CD14-positive monocyte (primary cell): ENCODE measurements at places on chromosomes 11 and 22.

DNA sequence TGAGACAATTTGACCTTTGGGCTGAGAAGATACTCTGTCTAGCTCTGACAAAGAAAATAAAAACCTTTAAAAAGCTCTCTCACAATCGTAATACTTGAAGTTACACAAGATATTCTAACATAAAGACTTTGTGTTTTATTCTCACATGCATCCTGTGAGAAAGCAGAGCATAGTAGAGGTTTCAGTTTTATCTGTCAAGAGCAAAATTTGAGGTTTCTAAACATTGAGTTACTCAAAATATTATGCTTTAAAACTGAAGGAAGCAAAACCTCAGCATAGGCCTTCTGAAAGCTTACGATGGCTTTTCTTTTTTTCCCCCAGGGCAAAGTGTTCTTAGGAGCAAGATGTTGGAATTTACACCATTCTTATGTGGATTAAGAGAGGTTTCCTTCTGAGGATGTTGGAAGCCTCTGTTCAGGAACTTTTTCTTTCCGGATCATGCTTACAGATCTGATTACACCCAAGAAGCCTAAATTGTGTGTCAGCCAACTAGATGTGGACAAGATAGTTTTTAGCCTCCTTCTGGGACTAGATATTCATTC, 15.0 kb upstream of the OR51M1 start:
- no peak for DNase-seq

DNA sequence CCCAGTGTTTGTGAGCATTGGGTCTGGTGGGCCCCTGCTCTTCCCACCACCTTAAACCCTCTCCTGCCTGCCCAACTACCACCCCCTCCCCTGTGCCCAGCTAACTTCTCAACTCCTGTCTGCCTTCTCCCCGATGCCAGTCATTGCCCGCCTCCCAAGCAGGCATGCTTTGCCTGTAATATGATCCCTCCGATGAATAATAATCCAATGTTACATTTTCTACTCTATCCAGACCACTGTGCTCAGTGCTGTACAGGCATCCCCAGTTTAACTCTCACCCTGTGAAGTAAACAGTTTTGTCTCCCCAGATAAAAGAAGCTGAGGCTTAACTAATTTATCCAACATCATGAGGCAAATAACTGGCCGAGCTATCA, 35.5 kb upstream of the OLFML1 start:
- DNase-seq, result no peak

- no peak for DNase-seq
Observed at GRCh38 chr11:70305501-70305900, 35.0 kb downstream of the PPFIA1 start.

DNA sequence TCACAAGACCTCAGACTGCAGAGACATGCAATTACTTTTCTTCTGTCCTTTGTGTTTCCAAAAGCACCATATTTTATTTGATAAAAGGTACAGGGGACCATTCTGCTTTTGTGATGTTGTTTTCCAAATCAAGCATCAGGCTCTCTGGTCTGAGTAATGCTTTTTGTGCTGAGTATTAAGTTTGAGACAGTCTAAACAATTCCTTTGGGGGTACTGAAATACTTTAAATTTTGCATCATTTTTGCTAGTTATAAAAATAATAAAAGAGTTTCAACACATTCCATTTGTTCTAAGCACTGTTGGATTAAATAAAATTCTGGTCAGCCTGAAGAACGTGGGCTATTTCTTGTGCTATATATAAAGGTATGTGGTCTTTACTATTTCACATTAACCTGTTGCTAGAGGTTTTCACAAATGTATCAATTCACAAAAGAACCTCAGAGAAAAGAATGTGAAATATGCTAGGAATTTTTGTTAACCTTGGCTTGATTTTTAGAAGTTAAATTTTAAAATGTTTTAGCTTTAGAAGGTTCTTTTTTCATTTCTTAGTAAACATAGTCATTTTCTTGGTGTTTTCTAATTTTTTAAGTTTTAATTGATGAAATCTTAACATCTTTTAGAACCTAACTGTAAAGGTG, 61.6 kb downstream of the C22orf31 start:
- DNase-seq, result no peak

- peak; percentile 93 for DNase-seq
Observed at GRCh38 chr11:1572197-1573076, at the start of gene DUSP8. DUSP8 (minus strand) TSS chr11:1572271; CDS start chr11:1565826, 6,445 bp downstream.

GRCh38 chr22:43236411-43237166, 49.7 kb upstream of the TTLL12 start:
- DNase-seq, result no peak

- peak; percentile 25 for DNase-seq
Observed at GRCh38 chr22:36144886-36145541, 15.5 kb downstream of the APOL3 start.

DNA sequence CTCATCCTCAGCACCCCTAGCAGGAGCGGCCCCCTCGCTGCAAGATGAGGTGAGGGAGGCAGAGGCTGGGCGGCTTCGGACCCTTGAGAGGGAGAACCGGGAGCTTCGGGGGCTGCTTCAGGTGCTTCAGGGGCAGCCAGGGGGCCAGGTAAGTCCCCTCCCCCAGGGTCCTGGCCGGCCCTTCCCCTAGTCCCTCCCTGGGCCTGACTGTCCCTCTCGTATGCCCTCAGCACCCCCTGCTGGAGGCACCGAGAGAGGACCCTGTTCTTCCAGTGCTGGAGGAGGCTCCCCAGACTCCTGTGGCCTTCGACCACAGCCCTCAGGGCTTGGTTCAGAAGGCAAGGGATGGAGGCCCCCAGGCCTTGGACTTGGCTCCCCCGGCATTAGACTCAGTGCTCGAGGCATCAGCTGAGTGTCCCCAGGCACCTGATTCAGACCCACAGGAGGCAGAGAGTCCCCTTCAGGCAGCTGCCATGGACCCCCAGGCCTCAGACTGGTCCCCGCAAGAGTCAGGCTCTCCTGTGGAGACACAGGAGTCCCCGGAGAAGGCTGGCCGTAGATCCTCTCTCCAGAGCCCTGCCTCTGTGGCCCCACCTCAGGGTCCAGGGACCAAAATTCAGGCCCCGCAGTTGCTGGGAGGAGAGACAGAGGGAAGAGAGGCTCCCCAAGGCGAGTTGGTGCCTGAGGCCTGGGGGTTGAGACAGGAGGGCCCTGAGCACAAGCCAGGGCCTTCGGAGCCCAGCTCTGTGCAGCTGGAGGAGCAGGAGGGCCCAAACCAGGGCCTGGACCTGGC, 4.0 kb downstream of the CCDC88B start:
- DNase-seq, result no peak

- DNase-seq, result no peak
Observed at GRCh38 chr11:112012874-112013273, 12.3 kb upstream of the DLAT start.

- peak; percentile 94 for DNase-seq
Observed at GRCh38 chr11:64334764-64335735, 5.0 kb upstream of the CCDC88B start.

- peak; percentile 96 for DNase-seq
Observed at GRCh38 chr11:67277231-67277961, 11.1 kb downstream of the GRK2 start.

DNA sequence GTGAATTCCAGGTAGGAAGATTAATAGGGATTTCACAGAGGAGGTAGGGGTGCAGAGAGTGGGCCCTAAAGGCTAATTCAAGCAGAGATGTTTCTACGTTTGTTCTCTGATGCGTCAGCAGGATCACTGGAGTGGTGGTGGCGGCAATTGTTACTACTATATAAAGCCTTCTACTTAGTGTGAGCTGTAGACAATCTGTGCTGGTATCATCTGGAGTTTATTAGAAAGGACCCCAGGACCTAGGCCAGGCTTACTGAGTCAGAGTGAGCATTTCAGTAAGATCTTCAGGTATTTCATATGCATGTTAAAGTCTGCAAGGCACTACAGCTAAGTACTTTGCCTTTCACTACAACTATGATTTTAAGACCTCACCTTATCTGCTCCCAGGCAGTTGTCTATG, 59.5 kb downstream of the USP35 start:
- no peak for DNase-seq

- DNase-seq, result peak; percentile 27
Observed at GRCh38 chr22:27153386-27153785, 496.0 kb downstream of the MIAT start.

- DNase-seq, result no peak
Observed at GRCh38 chr11:116263019-116263418, 509.8 kb downstream of the BUD13 start.

- no peak for DNase-seq
Observed at GRCh38 chr11:127632546-127632945, 632.0 kb upstream of the KIRREL3 start.

DNA sequence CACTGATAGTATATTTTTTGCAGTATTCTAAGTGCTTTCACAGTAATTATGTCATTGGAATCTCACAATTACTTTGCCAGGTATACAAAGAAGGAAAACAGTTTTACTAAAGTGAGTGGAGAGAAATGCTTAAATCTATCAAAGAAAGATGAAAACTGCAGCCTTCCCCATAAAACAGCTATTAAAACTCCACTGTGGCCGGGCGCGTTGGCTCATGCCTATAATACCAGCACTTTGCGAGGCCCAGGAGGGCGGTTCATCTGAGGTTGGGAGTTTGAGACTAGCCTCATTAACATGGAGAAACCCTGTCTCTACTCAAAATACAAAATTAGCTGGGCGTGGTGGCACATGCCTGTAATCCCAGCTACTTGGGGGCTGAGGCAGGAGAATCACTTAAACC, 19.1 kb downstream of the OR51E1 start:
- DNase-seq, result no peak

DNA sequence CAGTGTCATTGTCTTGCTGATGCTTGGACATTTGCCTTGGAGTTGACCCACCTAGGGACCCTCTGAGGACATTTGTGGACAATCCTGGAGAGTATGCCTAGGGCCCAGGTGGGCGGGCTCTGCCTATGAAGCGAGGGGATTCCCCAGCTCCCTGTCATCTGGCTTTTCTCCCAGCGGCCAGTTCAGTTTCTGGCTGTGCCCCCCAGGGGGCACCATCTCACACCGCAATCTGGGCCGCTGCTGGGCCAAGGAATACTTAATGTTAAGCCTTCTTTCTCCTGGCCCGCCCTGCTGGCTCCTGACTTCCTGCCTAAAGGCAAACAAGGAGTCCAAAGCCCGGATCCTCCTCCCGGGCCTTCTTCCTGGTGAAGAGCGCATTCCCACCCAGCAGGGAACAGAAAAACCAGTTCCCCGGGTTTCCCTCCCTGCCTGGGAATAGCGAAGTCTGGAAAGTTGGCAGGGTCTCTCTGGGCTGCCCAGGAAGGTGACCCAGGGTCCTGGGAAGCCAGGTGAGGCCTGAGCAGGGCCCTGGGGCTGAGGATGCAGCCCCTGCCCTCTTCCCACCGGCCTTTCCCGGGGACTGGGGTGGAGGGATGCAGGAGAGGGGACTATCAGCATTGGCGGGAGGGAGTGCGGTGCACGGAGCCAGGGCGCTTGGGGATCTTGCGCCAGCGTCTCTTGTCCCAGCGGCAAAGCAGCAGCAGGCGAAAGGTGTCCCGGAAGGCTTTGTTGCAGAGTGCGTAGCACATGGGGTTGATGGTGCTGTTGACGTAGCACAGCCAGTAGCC, 11.9 kb downstream of the CHRM1 start:
- no peak for DNase-seq

GRCh38 chr11:12543596-12544415, 130.4 kb upstream of the TEAD1 start:
- DNase-seq, result no peak

DNA sequence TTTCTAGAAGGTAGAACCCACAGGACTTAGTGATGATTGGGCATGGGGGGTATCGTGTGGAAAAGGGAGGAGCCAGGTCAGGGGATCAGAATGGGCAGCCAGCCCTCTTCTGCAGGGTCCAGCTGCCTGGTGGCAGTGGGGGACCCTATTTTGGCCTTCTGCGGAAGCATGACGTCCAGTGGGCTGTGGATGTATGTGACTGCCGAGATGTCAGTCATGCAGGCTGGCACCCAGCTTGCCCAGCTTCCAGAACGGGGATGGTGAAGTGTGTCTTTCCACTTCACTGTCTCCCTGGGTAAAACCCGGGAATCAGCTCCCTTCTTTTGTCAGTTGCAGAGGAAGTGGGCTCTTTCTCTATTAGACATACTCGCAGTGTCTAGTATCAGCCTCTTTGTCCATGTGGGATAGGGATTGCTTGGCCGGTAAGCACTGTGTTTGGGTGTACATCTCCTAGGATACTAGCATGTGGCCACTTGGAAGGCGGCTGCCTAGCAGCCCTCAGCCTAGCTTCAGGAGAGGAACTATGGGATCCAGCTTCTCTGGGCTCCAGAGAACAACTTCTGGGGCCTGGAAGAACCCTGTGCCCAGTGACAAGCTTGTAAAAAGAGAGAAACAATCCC, 51.4 kb downstream of the GRIK4 start:
- DNase-seq, result no peak

GRCh38 chr11:70029861-70030380, 48.2 kb upstream of the ANO1 start:
- DNase-seq, result no peak

DNA sequence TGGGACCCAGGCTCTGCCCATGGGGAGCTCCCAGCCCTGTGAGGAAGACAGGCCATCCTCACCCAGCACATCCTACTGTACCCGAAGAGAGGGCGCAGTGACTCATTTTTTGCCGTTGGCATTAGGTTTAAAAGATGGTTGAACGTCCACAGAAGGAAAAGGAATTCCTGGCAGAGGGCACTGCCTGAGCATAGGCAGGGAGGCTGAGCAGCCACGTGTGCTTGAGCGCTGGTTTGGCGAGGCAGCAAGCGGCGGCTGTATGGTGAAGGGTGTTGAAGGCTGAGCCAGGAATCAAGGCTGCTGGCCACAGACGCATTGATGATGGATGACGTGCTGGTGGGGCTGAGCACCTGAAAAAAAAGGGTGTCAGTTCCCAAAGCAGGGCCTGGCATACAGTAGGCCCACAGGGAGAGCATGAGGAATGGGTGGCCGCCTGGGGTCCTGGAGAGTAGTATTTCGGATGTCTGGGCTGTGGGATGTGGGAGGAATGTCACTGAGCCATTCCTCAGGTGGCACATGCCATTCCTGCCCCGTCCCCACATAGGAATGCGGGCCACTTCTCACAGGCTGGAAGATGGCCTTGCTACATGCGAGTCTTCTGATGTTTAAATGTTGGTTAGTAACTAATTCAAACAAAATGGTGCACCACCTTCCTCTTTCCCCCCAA, 112.5 kb downstream of the KIAA1671 start:
- no peak for DNase-seq

GRCh38 chr22:25824828-25825423, 82.9 kb downstream of the MYO18B start:
- DNase-seq, result no peak

GRCh38 chr11:106446302-106446701, 368.8 kb downstream of the AASDHPPT start:
- DNase-seq, result no peak

DNA sequence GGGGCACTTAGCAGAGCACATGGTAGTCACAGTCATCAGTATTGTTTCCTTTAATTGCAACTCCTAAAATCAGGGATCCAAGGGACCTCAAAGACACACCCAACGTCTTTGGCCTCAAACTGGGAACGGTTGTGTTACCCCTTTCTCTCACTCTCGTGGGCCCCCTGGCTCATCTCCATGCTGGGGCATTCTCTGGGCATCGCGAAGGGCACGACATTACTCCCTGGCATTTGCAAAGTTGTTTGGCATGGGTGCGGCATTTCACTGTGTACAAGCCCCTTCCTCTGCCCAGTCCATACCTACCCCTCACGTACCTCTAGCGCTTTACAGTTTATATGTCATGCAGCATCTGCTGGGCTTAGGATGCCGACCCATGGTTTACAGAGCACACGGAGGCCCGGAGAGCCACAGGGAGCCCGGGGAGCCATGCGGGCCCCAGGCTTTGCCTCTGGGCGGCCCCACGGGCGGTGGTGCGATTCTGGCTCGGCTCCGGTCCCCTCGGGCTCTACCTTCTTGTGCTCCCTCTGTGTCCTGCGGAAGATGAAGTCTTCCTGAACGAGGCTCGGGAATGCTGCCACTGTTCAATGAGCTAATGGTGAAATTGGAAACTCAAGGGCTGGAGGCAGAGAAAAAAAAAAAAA, 21.9 kb upstream of the CACNG2 start:
- no peak for DNase-seq
